Choroid plexus epithelial cell (primary cell): ENCODE measurements at places on chromosomes 6 and 20.

DNA sequence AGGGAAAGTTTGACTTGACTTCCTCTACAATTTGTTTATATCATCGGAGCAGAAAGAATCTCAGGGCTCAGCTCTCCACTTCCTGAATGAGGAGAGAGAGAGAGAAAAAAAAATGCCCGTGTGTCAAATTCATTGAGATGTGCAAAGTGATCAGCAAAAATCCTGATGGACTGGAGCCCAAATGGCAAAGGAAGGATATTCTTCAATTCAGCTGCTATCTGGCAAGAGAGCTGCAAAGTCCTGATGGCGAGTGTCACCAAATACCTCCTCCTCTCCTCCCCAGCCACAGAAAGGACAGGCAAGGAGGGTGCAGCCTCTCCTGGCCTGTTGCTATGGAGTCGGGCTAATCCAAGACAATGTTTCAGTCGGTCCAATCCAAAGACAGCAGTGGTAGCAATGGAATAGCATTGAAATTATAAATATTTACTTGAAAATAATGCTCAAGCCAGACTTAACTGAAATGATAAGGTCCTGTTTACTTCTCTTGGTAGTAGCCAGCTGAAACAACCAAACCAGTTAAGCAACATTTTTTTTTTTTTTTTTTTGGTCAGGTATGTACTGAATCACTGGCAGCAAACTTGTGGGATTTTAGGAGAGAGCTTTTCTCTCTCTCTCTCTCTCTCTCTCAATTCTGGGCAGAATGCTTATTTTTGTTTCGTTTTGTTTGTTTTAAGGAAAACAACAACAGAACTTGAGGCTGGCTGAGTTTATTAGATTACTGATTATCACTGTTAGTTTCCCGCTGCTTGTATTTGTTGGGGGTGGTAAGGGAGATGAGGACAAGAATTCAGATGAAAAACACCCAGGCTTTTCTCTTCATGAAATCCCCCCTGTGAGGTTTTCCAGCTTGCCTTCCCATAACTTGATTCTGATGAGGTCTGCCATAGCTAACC lies 204.2 kb downstream of the BCAS1 start:
- peak; percentile 72 for DNase-seq

DNA sequence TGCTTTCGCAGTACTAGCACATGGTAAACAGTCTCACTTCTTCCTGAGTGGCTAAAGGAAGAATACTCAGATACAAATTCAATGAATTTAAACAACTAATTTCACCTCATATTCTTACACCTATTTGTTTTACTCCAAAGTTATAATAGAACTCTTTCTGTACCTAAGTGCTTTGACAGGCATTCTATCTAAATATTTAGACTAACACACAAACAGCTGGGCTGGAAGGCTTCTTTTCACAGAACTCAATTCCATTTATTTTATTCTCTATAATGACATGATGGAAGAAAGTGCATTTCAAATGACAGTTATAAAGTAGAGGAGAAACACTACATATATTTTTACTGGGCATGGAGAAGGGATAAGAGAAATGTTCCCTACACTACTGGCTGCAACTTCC lies 384.9 kb upstream of the SPTLC3 start:
- DNase-seq = no peak

GRCh38 chr6:127737009-127737486 lies 160.1 kb downstream of the C6orf58 start:
- DNase-seq = peak; percentile 89

DNA sequence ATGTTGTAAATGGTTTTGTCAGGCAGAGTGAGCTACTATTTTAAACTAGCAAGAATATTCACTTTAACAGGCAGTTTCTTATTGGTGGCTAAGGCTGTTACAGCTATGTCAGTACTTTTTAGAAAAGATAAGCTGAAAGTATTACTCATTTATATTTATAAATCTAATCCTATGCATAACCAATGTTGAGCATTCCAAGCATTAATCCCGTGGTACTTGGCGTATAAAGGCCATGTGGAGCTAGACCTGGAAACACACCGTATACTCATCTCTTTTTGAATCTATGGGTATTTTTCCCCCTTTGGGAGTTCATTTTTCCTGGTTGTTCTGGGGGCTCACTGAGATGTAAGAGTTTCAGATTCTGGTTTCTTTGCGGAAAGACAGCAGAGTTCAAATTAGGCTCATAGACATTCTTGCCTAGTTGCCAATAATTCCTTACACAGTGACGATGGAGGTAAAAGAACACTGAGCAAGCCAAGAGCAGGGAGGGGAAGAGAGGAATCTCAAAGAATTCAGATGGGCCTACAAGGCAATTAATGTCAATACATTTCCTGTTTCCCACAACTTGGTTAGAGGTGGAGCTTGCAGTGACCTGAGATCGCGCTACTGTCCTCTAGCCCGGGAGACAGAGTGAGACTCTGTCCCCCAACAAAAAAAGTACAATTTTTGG lies 211.5 kb downstream of the SOX4 start:
- peak; percentile 77 for DNase-seq

DNA sequence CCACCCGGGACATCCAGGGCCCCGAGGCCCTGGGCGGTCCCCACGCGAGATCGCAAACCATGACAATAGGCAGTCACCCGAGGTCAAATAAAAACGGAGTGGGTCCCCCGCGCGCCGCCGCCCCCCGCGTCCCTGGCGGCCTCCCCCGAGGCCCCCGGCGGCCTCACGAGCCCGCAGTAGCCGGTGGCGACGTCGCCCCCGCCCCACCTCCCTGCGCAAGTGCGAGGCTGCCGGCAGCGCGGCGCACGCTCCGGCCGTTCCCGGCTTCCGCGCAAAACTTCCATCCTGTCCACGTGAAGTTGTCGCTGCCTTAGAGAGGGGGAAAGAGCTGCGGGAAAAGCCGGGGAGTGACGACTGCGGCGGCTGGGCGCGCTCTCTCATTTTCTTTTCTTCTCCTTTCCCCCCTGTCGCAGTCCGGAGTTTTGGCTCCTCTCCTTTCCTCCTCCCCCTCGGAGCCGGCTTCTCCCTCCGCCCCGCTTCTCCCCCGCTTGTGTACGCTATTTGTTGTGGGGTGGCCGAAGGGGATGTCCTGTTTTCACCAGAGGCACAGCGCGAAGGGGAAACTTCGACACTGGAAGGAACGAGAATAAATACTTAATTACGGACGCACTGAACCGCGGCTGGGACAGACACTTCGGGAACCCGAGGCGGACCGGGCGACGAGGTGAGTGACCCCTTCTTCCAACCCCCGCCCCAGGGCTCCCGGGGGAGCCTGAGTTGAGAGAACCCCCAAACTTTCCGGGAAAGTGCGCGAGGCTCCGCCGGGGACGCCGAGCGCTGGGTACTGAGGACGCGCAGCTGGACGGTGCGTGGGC lies at the start of gene EYA4:
Gene EYA4, plus strand, starts transcription at position 272 of the 815 bp plus-strand sequence. CDS start 33,424 bp downstream, outside the sequence.
- peak; percentile 30 for DNase-seq

DNA sequence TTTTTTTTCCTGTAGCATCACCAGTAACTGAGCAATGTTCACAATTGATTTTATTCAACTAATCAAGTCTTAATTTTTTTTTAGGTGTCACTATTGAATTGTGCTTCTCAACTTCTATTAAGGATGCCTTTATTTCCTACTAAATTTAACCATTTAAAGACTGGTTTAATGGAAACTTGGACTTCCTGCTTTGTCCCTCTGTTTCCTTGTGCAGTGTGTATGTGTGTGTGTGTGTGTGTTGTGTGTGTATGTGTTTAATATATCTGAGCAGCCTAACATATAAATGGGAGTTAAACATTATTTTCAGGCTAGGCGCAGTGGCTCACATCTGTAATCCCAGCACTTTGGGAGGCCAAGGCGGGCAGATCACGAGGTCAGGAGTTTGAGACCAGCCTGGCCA lies 1.8 kb downstream of the SERPINB6 start:
- no peak for DNase-seq

DNA sequence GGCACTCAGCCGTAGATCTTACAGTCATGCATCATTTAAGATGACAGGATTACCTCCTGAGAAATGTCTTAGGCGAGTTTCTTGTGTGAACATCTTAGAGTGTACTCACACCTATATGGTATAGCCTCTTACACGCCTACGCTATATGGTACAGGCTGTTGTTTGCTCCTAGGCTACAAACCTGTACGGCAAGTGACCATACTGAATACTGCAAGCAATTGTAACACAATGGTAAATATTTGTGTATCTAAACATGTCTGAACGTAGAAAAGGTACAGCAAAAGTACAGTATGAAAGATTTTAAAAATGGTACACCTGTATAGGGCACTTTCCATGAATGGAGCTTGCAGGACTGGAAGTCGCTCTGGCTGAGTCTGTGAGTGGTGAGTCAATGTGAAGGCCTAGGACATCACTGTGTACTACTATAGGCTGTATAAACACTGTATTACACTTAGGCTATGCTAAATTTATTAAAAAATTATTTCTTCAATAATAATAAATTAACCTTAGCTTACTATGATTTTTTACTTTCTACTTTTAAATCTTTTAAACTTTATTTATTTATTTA lies 541 bp upstream of the IL20RA start:
- DNase-seq = no peak

GRCh38 chr6:130322673-130323268 lies 43.0 kb upstream of the TMEM200A start:
- peak; percentile 89 for DNase-seq

DNA sequence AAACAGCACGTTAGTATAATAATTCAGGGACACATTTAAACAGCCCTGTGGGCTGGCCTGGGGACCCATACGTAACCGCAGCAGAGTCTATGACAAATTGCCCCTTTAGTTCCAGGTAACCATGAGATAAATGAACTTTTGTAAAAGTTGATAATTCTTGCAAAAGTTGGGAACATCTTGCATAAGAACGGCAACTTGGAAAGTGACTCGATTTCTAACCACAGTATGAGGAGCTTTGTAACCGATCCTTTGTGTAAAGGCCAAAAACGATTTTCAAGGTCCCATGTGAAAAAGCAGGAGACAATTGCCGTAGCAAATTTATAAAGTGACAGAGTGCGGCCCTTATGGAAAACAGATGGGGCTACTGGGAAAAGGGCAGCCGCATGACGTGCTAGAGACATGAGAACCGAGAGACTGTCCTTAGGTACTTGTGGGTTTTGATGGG lies 81.6 kb downstream of the PSMG4 start:
- peak; percentile 58 for DNase-seq

- DNase-seq = no peak
Observed at GRCh38 chr6:135282395-135282794, 101.3 kb downstream of the MYB start.
